ENCODE measurements at places on chromosomes 1 and 21. TPM values are rescaled to one million over a fixed set of nuclear protein-coding genes. Genes with fewer than 3 reads are reported as not detected.

Gene FCRL6
- not detected for total RNA-seq

Gene ANKRD34A
- 7.6 TPM for total RNA-seq

Gene LMOD1
- total RNA-seq = not detected

Gene USP21
- 28.3 TPM for total RNA-seq

Gene B3GALNT2
- total RNA-seq = 10.2 TPM
